ENCODE measurements at places on chromosomes 12 and 14.

DNA sequence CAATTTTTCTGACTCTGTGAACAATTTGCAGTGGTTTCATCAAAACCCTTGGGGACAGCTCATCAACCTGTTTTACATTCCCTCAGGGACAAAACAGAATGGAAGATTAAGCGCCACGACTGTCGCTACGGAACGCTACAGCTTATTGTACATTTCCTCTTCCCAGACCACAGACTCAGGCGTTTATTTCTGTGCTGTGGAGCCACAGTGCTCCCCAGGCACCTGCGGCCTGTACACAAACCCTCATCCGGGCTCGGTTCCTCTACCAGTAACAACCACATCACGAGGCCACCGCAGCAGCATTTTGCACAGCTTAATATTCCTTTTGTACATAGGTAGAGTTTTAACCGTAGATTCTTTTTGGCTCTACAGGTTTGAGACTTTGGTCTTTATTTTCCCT is 397.4 kb upstream of the OR4E1 start:
- peak; percentile 27 for DNase-seq

DNA sequence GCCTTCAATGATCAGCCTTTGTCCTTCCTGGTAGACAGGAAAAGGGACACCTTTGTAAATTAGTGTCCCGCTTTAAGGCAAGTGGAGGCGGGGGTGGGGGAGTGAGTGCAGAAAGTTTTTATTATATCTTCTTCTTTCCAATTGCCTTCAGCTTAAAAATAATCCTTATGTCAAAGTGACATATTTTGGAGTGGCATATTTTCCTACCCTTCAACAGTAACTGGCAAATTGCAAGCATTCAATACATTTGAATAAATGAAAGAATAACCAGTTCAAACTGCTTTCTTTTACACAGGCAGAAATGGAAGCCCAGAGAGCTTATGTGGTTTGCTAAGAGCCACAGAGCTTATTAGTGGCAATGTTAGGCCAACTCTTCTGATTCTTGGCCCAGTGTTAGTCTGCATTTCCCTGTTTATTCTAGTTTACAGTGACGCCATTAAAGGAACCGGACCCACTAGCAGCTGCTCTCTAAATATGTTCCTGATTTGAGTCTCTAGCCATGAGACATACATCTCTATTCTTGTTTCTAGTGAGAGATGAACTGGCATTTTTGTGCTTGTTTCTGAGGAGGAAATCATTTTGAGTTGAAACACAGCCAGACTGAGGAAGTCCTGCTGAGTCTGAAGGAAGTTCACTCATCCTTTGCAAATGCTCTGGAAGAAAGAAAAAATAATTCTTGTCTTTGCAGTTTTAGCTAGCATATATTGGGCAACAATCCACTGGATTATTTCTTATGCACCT is 468.7 kb downstream of the NOVA1 start:
- DNase-seq = no peak

DNA sequence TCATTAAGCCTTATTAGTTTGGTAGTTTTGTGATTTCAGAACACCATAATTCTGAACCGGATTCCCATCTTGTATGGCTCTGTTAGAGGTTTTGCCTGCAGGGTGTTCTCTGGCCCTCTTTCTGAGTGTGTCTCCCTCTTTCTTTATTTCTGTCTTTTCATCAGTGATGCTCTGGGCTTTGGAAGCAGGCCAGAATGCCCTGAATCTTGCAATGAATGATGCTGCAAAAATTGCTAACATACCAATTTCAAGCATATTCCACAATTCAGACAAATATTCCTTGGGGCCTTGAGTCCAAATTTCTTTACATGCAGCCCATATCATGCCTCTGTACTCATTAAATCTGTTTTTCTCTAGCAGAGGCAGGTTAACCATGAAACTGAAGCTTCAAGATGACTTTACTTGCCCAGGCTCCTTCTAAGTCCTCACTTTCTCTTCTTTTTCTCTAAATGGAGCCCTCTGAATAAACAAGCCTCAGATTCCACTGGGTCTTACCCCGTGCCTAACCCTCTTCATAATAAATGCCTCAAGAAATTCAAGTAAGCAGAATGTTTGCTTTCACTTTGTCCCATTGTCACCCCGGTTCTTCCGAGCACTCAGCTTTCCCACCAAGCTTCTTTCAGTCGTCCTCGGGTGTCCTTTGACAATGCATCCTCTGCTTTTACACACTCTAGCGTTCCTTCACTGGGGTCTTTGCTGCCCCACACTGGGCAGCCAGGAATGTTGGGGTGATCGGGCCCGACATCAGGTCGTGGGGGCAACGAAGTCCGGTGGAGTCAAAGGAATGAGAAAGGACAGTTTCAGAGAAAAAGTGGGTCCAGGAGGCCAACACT is 78.8 kb upstream of the SLC38A4 start:
- DNase-seq = no peak

DNA sequence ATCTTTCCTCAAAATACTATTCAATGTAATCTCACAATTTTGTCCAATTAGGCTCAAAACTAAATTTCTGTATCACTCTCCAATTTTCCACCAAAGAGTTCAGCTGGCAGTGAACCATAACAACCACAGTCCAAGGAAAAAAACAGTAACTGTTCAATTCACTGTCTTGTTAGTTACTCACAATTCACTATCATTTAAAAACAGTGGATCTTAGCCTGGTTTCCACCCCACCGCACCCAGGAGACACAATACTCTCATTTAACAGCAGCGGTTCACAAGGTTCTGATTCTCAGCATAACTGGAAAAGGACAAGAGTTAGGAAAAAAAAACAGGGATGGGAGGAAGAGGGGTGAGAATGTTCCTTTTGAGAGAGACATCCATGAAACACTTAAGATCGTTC is 40.5 kb downstream of the MED13L start:
- DNase-seq = no peak

GRCh38 chr14:56173365-56173922 is 55.2 kb downstream of the PELI2 start:
- no peak for DNase-seq

DNA sequence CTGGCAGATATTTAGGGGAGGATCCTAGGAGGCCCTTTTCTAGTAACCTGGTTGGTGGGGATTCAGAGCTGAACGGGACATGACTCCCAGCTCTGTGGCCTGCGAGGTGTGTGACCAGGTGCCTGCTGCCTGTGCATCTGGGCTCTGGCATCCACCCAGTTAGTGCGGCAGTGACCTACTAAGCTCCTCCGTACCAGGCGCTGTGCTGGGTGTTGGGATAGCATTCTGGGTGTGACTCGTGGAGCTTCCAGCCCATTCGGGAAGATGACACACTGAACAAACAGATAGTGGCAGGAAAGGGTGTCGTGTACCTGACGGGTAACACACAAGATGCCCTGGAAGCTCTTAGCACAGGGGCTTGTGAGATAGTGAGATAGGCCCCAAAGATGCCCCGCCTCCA is 80.9 kb downstream of the ACACB start:
- DNase-seq = no peak

- no peak for DNase-seq
Observed at GRCh38 chr14:77301103-77301502, 19.6 kb downstream of the POMT2 start.

- DNase-seq = no peak
Observed at GRCh38 chr12:53868511-53868986, 70.1 kb upstream of the HOXC13 start.

DNA sequence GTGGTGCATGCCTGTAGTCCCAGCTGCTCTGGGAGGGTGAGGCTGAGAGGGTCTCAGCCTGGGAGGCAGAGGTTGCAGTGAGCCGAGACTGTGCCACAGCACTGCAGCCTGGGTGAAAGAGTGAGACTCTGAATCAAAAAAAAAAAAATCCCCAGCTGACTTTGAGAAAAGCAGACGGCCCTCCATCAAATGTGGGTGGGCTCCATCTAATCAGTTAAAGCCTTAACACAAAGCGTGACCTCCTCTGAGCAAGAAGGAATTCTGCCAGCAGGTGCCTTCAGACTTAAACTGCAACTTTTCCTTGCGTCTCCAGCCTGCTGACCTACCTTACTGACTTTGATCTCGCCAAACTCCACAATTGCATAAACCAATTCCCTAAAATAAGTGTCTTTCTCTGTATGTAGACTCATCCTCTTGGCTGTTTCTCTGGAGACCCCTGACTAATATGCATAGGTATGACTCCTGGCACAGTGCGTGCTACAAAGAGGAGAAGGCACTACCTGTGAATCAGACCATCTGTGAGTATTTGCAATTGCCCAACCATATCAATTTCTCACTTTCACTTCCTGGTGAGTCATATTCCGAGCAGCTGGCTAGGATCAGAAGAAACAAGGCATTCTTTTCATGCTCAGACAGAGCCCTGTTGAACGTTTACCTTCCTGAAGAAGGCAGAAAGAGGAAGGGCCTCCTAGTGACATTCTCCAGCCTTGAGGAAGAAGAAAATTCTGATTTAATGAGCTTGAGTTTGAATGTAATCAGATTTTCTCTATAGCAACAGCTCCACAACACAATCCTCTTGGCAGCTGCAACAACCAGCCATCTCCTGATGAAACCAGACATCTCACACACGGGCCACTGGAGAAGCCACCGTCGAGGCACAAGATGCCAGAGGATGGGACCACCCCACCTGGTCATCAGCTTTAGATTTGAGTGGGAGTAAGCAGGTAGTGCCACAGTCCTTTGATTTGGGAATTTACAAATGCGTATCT is 54.3 kb downstream of the CLMN start:
- DNase-seq = peak; percentile 68

- no peak for DNase-seq
Observed at GRCh38 chr14:52000696-52001095, 11.3 kb downstream of the RTRAF start.

DNA sequence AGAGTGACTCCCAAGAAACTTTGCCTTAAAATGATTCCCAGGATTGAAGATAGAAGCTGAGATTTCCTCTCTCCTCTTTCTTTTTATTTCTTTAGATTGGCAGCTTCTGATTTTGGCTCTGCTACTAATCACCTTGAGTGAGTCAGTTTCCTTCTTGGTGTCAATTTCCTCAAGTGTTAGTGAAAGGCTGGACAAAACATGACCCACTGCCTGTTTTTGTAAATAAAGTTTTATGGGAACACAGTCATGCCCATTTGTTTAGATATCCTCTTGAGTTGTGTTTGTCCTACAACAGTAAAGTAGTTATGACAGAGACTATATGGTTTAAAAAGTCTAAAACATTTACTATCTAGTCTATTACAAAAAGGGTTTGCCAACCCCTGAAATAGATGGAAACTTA is 227.2 kb upstream of the TBX3 start:
- DNase-seq = no peak

DNA sequence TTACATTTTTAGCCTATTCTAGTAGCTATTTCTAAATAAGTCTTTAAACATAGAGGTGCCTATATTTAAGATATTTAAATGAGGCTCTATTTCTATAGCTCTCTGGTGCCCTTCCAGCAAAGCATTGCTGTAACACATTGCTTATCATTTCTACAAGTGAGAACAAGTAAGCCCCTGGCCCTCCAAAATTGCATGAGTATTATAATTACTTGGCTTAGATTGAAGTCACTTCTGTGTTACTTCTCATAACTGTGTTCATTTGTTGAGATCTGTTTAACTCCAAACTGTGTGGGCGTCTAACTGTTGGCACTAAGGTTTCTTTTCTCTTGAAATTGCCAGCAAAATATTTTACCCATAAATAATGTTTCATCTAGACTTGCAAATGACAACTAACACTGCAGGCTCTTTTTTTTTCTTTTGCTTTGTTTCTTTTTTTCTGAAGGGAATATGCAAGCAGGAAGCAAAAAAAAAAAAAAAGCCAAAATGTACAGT is 66.5 kb downstream of the DAD1 start:
- DNase-seq = no peak

DNA sequence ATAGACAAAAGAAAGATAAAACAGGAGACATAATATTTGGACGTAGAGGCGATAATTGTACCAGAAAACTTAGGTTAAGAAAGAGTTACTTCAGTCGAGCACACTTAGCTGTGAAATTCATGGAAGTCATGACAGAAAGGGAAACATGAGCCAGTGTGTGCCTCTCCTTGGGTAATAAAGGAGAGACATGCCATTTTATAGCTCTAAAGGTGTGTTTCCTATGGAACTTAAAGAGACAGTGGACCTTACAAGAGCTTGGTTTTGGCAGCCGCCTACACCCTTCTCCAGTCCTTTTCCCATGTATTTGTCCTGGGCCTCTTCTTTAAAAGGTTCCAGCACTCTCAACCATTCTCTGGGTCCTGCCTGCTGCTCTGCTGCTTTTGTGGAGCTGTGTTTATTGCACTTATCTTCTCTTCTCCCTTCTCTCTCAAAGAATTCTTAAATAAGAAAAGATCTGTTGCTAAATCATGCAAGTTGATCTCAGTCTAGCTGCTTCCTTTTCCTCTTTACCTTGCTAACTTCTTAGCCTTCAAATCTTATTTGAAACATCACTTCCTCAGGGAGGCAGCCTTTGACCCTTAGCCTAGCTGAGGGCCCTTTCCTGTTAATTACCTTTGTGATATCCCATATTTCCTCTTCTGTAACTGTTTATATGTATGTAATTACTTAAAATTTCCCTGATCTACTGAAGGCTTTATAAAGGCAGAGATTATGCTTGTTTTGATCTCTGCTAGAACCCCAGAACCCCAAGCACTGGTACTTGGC is 81.8 kb upstream of the EVL start:
- DNase-seq = no peak

DNA sequence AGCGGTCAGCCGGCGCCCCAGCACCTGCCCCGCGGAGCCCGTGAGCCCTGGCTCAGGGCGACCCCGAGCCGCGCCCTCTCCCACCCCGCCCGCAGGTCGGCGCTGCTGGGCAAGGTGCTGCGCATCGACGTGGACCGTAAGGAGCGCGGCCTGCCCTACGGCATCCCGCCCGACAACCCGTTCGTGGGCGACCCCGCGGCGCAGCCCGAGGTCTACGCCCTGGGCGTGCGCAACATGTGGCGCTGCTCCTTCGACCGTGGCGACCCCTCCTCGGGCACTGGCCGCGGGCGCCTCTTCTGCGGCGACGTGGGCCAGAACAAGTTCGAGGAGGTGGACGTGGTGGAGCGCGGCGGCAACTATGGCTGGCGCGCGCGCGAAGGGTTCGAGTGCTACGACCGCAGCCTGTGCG is 14.4 kb downstream of the HHIPL1 start:
- DNase-seq = peak; percentile 84

DNA sequence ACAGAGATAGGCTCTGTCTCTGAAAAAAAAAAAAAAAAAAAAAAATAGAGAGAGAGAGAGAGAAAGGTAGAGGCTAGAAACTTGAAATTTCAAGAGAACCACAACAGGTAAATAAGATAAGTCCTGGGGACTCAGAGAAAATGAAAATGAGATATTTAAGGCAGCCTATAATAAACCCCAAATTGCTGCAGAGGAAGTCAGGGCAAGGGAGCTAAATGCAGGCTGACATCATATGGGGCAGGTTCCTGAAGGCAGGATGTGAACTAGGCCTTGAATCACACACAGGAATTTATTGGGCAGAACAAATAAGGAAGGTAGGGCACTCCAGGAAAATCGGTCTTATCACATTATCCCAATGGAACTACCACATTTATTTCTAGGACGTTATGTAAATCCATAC is 54.9 kb upstream of the NUDT4 start:
- DNase-seq = no peak

All from upper lobe of left lung (tissue), 6 donors.